ENCODE measurements at places on chromosomes 7 and 10. TPM values are rescaled to one million over a fixed set of nuclear protein-coding genes. Genes with fewer than 3 reads are reported as not detected.

DNA sequence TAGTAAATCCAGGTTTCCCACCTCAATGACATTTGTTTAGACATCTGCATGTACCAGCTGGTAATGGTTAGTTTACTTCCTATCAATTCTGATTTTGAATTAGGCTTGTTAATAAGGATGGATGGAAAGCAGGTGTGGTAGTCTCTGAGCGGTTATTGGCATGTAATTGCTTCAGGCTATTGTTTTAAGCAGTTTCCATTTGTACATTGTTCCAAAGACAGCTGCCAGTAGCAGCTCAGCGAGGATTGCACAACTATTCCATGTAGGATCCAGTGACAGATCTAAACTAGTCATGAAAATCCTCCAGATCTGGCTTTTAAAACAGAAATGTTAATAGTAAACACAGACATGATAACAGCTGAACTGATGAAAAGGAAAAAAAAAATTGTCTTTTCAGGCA, 436.0 kb upstream of the ADARB2 start:
- no peak for DNase-seq
- H3K36me3 ChIP-seq: no peaks in the 10 kb centered on the region
- H3K4me3 ChIP-seq: no peak overlapping the region
- no peaks in the 10 kb centered on the region for H3K4me1 ChIP-seq
- no peak overlapping the region for H3K27ac ChIP-seq
- no peaks in the 10 kb centered on the region for H3K27me3 ChIP-seq

DNA sequence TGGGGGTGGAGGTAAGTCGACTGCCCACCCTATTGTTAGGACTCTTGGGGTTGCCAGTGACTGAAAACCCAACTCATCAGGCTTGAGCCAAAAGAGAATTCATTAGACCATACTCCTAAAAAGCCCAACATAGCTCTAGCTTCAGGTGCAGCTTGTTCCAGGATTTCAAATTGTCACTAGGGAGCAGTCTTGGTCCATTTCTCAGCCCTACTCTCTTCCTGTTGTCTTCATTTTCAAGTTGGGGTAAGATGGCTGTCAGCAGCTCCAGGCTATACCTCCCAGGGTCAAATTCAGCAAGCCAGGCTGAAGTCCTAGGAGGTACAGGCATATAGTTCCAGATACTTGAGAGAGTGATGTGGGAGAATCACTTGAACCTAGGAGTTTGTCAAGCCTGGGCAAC, 14.9 kb upstream of the COL13A1 start:
- H3K27ac ChIP-seq: no peak overlapping the region
- peak; percentile 74 for DNase-seq
- peaks cover 14% of the 10 kb centered on the region for H3K27me3 ChIP-seq
- no peaks in the 10 kb centered on the region for H3K4me1 ChIP-seq
- no peaks in the 10 kb centered on the region for H3K36me3 ChIP-seq

DNA sequence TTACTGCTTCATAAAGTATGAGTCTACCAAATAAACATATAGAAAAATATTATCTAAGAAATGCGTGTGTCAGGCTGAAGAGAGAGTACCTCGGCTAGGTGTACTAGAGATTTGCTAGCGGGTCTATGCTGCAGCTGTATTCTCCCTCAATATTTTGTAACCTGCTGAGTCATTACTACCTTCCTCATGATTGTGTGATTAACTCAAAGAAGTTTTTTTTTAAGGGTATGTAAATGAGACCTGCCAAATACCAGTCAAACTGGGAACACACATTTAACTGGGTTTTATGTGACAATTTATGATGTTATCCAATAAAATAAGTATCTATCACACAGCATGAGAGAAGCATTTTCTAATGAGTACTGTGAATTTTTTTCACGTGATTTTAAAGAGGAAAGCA, 180.4 kb downstream of the RNF133 start:
- H3K27me3 ChIP-seq: no peaks in the 10 kb centered on the region
- no peaks in the 10 kb centered on the region for H3K36me3 ChIP-seq
- no peak overlapping the region for H3K27ac ChIP-seq
- no peaks in the 10 kb centered on the region for H3K4me1 ChIP-seq

DNA sequence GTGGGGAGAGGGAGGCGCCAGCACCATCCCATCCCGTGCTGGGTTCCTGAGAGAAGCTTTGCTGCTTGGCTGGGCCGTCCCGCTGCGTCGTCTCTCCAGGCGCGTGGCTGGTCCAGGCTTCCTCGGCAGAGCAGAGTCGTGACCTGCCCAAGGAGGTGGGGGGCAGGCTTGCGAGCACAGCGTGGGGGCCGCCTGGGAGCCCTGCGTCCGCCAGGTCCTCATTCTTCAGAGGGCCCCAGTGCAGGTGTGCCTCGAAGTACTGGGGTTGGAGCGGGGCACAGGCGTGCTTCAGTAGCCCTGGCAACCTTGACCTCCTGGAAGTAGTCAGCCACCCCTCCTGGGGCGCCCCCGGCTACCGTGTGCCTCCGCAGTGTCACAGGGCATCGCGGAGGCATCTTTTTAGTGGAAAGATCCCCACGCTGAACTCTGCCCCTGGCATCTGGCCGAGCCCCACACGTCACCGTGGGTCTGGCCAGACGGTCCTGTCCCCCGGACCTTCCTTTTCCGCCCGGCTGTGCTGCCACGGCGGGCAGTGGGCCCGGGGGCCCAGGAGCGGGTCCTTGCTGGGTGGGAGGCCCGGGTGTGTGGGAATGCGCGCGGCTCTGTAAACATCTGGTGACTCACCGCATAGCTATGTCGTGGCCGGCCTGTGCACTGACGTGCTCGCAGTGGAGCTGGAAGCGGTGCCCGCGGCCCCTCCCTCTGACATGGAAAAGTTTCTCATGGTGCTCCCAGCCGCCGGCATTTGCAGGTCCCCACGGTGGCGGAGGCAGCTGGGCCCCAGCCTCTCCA, 6.4 kb downstream of the MAFK start:
- H3K36me3 ChIP-seq: no peaks in the 10 kb centered on the region
- H3K4me3 ChIP-seq: no peak overlapping the region
- H3K27me3 ChIP-seq: no peaks in the 10 kb centered on the region
- peak overlapping the region; percentile 94 for H3K27ac ChIP-seq
- H3K4me1 ChIP-seq: peaks cover 13% of the 10 kb centered on the region

- no peak overlapping the region for H3K4me3 ChIP-seq
- DNase-seq: peak; percentile 97
- H3K27ac ChIP-seq: peak overlapping the region; percentile 89
- peaks cover 56% of the 10 kb centered on the region for H3K4me1 ChIP-seq
- H3K36me3 ChIP-seq: no peaks in the 10 kb centered on the region
- no peaks in the 10 kb centered on the region for H3K27me3 ChIP-seq
Observed at GRCh38 chr10:71840177-71840957, 10.7 kb downstream of the PSAP start.

- H3K4me3 ChIP-seq: no peak overlapping the region
- H3K36me3 ChIP-seq: peaks cover 14% of the 10 kb centered on the region
- H3K4me1 ChIP-seq: no peaks in the 10 kb centered on the region
- DNase-seq: no peak
- no peak overlapping the region for H3K27ac ChIP-seq
Observed at GRCh38 chr7:45070254-45070642, 18.5 kb downstream of the NACAD start.

DNA sequence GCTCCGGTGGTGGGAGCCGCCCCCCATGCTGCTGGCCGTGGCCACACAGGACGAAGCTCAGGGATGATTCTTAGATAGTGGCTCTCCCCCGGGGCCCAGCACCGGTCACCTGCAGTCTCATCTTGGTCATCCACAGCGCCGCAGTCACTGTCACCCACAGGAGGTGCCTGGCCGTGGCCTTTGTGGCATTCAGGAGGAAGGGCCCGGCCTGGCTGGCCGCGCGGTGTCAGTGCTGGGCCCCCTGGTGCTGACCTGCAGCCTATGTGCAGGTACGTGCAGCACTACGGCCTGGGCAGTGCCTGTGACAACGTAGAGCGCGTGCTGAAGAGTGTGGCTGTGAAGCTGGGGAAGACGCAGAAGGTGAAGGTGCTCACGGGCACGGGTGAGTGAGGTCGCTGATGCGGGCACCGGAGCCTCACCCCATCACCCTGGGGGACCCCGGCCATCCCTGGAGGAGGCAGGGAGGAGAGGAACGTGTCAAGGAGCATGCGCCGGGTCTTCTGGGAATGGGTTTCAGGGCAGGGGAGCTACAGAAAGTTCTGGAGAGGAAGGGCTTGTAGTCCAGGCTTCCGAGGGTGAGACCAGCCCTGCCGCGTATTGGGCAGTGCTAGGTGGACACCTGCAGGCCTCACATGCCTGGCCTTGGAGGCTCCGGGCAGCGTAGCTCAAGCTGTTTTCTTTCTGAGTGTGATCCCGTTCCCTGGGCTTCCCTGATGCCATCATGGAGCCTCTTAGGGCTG, 5.0 kb downstream of the SPRN start:
- H3K27ac ChIP-seq: no peak overlapping the region
- no peak overlapping the region for H3K4me3 ChIP-seq
- H3K36me3 ChIP-seq: peaks cover 3% of the 10 kb centered on the region
- peaks cover 13% of the 10 kb centered on the region for H3K27me3 ChIP-seq
- DNase-seq: no peak
- no peaks in the 10 kb centered on the region for H3K4me1 ChIP-seq

DNA sequence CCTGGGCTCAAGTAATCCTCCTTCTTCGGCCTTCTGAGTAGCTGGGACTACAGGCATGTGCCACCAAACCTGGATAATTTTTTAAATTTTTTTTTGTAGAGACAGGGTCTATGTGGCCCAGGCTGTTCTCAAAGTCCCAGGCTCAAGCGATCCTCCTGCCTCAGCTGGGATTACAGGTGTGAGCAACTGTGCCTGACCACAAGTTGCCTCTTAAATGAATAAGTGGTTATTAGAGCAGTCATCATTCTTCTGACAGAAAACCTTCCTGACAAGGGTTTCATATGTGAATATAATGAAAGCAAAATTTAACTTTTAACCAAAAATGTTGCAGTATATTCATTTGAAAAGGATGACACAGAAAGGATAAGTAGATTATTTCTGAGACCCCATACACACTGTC, 532.5 kb downstream of the GRM8 start:
- no peak overlapping the region for H3K4me3 ChIP-seq
- no peaks in the 10 kb centered on the region for H3K4me1 ChIP-seq
- H3K36me3 ChIP-seq: no peaks in the 10 kb centered on the region

DNA sequence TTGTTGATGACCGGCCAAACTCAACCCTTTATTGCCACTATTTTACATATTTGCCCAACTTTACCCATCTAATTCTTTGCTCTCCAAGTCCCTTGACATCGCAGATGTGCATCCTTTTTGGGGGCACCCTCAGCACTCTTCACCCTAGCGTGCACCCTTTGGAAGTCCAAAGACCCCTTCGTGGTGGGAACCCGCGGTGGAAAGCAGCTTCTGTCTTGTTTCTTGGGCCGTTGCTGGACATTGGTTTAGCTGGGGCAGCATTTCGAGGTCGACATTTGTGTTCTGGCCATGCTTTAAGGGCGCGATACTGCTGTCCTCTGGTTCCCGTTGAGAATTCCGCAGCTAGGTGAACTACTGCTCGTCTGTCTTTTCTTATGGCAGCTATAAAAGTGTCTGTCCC, 326 bp upstream of the PAPOLB start:
- H3K4me3 ChIP-seq: no peak overlapping the region
- H3K36me3 ChIP-seq: no peaks in the 10 kb centered on the region
- no peaks in the 10 kb centered on the region for H3K4me1 ChIP-seq
- H3K27ac ChIP-seq: no peak overlapping the region
- H3K27me3 ChIP-seq: no peaks in the 10 kb centered on the region

GRCh38 chr7:106382929-106383328, 98.1 kb upstream of the NAMPT start:
- H3K36me3 ChIP-seq: no peaks in the 10 kb centered on the region
- no peak overlapping the region for H3K4me3 ChIP-seq
- DNase-seq: no peak
- no peaks in the 10 kb centered on the region for H3K27me3 ChIP-seq
- H3K4me1 ChIP-seq: no peaks in the 10 kb centered on the region
- no peak overlapping the region for H3K27ac ChIP-seq

- no peak overlapping the region for H3K27ac ChIP-seq
- H3K4me1 ChIP-seq: peaks cover 3% of the 10 kb centered on the region
- DNase-seq: no peak
- no peaks in the 10 kb centered on the region for H3K36me3 ChIP-seq
Observed at GRCh38 chr7:148379677-148380076, 210.9 kb upstream of the C7orf33 start.

DNA sequence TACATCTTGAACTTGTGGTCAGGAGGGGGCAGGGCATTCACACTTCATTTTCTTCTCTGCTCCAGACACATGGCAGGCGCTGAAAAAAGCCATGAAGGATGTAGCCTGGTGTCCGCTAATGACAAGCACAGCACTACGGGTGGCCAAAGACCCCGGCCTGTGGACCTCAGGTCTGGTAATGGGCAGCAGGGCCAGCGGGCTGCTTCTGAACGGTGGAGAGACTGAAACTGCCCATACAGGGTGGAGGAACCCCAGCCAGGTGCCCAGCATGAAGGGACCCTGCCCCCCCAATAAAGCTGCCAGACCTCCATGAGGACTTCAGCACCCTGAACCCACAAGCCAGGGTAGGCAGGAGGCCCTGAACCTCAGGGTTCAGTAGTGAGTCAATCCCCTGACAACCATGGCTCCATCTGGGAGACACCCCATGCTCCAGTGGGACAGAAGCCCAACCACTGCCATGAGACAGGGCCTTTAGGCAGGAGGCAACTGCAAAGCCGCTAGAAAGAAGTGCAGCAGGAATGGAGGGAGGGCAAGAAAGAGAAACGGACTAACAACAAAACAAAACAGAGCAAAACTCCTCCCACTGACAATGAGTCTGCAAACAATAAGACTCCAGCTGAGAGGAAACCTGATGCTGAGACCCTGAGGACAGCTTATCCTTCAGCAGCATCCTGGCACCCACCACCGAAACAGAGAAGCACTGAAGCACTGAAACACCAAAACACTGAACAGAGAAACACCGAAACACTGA, 140.2 kb upstream of the PPP2R2D start:
- no peak for DNase-seq
- no peak overlapping the region for H3K4me3 ChIP-seq
- no peaks in the 10 kb centered on the region for H3K4me1 ChIP-seq
- H3K27me3 ChIP-seq: no peaks in the 10 kb centered on the region
- H3K27ac ChIP-seq: no peak overlapping the region
- no peaks in the 10 kb centered on the region for H3K36me3 ChIP-seq

GRCh38 chr7:49497471-49497870, 276.0 kb upstream of the VWC2 start:
- H3K27ac ChIP-seq: no peak overlapping the region
- H3K27me3 ChIP-seq: no peaks in the 10 kb centered on the region
- H3K36me3 ChIP-seq: no peaks in the 10 kb centered on the region
- DNase-seq: no peak
- no peaks in the 10 kb centered on the region for H3K4me1 ChIP-seq
- H3K4me3 ChIP-seq: no peak overlapping the region

Gene CLDN3
- 11.2 TPM for polyA plus RNA-seq

Gene NSUN5
- polyA plus RNA-seq: 55.7 TPM

Gene AKR1B1
- polyA plus RNA-seq: 158 TPM

Gene TEX36
- not detected for polyA plus RNA-seq

Measured in cardiac muscle cell (in vitro differentiated cells and primary cell).